Thymus (tissue), 14 donors: ENCODE measurements at places on chromosomes 2 and 18.
A peak's percentile ranks its signal among the peaks of the same experiment; 100 is the strongest.

- peaks cover 67% of the 10 kb centered on the region for H3K27me3 ChIP-seq
- no peak overlapping the region for H3K4me3 ChIP-seq
- no peak overlapping the region for H3K27ac ChIP-seq
- no peak for DNase-seq
- no peaks in the 10 kb centered on the region for H3K36me3 ChIP-seq
- H3K4me1 ChIP-seq: no peaks in the 10 kb centered on the region
Observed at GRCh38 chr2:120343100-120343432, 2.9 kb upstream of the INHBB start.

- DNase-seq: no peak
- H3K27ac ChIP-seq: no peak overlapping the region
- no peaks in the 10 kb centered on the region for H3K36me3 ChIP-seq
- H3K27me3 ChIP-seq: no peaks in the 10 kb centered on the region
Observed at GRCh38 chr18:22432657-22433137, 15.0 kb upstream of the CTAGE1 start.

GRCh38 chr18:43970656-43971055, 693.4 kb upstream of the SYT4 start:
- H3K4me3 ChIP-seq: no peak overlapping the region
- no peaks in the 10 kb centered on the region for H3K27me3 ChIP-seq
- H3K4me1 ChIP-seq: no peaks in the 10 kb centered on the region
- H3K27ac ChIP-seq: no peak overlapping the region
- H3K36me3 ChIP-seq: no peaks in the 10 kb centered on the region
- no peak for DNase-seq

- no peaks in the 10 kb centered on the region for H3K4me1 ChIP-seq
- H3K27ac ChIP-seq: no peak overlapping the region
- no peak for DNase-seq
- H3K27me3 ChIP-seq: no peaks in the 10 kb centered on the region
- H3K36me3 ChIP-seq: no peaks in the 10 kb centered on the region
Observed at GRCh38 chr18:8537400-8537799, 71.8 kb upstream of the RAB12 start.

DNA sequence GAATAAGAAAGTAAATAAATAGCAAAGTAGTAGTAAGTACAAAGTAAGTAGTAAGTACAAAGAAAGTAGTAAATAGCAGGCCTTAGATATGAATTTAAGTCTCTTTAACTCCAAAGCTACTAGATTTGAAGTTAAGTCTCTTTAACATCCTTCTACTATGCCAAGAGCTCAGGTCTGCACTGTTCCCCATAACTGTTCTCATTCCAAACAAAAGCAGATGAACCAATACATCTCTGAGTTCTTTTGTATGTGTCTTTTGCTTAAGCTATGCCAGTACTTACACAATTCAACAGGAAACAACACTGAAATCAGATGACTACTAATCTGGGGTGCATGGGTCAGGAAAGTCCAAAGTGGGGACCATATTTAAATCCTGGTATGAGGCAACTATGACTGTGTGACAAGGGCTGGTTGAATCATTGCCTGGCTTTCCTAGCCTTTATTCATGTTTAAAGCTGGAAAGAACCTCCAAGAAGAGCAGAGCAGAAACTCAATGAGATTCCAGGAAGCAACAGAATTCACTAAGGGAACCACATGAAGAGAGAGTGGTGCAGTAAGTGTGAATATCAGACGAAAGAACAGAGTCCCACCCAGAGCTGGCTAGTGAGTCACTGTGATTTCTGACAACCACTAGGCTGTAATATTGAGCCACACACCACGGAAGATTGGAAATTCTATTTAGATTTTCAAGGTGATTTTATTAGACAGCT, 51.0 kb upstream of the CYP26B1 start:
- no peaks in the 10 kb centered on the region for H3K27me3 ChIP-seq
- H3K4me3 ChIP-seq: no peak overlapping the region
- no peak overlapping the region for H3K27ac ChIP-seq
- H3K4me1 ChIP-seq: no peaks in the 10 kb centered on the region
- H3K36me3 ChIP-seq: no peaks in the 10 kb centered on the region

DNA sequence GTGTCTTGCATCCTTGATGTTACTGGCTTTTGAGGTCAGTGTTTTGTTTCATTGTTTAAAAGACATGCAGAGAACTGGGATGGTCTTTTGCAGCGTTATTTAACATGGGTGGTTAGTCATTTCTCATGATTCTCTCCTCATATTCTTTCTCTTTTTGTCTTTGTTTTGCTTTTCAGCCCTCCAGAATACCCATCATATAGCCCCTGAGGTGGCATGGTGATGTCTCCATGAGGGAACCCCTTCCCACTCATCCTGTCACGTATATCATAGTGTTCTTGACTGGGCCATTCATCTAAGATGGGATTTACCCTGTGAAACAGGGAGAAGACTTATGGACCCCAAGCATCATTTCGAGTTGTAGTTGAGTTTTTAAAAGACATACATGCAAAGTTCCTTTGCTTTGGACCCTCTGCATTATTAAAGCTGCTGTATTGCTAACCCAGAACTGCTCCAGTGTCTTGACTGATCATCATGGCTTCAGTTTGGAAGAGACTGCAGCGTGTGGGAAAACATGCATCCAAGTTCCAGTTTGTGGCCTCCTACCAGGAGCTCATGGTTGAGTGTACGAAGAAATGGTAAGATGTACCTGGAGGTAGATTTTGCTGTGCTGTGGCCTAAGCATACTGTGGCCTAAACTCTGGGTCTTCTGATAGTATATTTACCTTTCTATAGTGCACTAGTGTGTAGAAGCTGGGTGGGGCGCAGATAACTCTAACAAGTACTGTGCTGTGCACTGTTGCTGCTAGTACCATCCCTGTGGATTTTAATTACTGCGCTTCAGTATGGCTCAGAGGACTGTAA, 1.4 kb downstream of the EHBP1 start:
- H3K27me3 ChIP-seq: no peaks in the 10 kb centered on the region
- no peaks in the 10 kb centered on the region for H3K36me3 ChIP-seq
- H3K4me3 ChIP-seq: peak overlapping the region; percentile 84
- H3K27ac ChIP-seq: no peak overlapping the region
- DNase-seq: no peak

- no peak overlapping the region for H3K27ac ChIP-seq
- H3K4me1 ChIP-seq: no peaks in the 10 kb centered on the region
- no peak for DNase-seq
- no peaks in the 10 kb centered on the region for H3K27me3 ChIP-seq
- no peak overlapping the region for H3K4me3 ChIP-seq
- no peaks in the 10 kb centered on the region for H3K36me3 ChIP-seq
Observed at GRCh38 chr2:51697095-51697494, 665.2 kb upstream of the NRXN1 start.

GRCh38 chr18:28816155-28816554, 639.2 kb upstream of the CDH2 start:
- no peak overlapping the region for H3K27ac ChIP-seq
- H3K27me3 ChIP-seq: no peaks in the 10 kb centered on the region
- DNase-seq: no peak
- no peaks in the 10 kb centered on the region for H3K4me1 ChIP-seq

- H3K36me3 ChIP-seq: no peaks in the 10 kb centered on the region
- H3K4me1 ChIP-seq: no peaks in the 10 kb centered on the region
- no peak overlapping the region for H3K4me3 ChIP-seq
- DNase-seq: no peak
- H3K27me3 ChIP-seq: no peaks in the 10 kb centered on the region
Observed at GRCh38 chr2:160111951-160112798, 49.8 kb upstream of the PLA2R1 start.

DNA sequence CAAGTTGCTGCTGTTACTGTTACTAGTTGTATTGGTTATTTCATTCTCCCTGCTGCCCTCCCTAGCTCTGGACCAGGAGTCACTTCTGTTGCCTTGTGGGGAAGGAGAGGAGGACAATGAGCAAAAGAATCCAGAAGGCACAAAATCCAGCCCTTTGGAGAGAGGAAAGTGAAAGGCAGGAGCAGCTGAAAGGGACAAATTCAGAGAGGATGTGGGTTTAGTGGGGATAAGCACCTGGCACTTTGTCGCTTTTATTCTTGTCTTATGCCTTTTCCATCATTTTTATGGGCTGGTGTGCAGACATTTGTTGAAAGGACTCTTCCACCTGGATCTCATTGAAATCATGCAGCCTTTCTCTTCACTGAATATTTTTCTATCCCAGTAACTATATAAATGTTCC, 24.3 kb upstream of the LTBP1 start:
- H3K27me3 ChIP-seq: no peaks in the 10 kb centered on the region
- H3K4me3 ChIP-seq: no peak overlapping the region
- DNase-seq: no peak
- H3K27ac ChIP-seq: no peak overlapping the region
- no peaks in the 10 kb centered on the region for H3K4me1 ChIP-seq

DNA sequence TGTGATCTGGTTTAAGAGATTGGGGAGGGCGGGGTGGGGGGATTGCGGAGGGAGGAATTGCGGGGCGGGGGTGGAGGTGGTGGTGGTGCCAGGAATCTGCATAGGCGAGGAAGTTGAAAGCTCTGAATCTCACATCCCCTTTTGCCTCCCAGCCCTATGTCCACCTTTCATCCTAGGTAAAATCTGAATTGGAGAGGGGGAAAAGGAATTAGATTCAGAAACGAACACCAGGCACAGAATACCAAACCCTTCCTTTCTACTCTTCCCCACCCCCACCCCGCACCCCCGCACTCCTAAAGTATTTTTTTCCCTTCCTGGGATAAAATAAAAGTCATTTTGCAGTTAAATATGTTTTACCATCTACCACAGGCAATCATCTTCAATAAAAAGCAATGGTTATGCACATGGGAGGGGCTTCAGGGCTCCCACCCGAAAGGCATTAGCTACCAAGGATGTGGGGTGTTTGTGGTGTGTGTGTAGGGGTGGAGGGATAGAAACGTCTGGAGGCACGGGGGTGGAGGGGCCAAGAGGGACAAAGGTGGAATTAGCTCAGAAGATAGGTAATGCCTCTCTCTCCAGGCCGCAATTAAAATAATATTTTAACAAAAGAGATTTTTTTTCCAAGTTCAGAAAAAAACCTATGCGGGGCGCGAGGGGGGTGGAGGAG, 1.8 kb downstream of the IGFBP5 start:
- H3K4me3 ChIP-seq: peak overlapping the region; percentile 52
- H3K27ac ChIP-seq: no peak overlapping the region
- peak; percentile 23 for DNase-seq
- H3K4me1 ChIP-seq: peaks cover 10% of the 10 kb centered on the region
- no peaks in the 10 kb centered on the region for H3K36me3 ChIP-seq

- DNase-seq: no peak
- no peak overlapping the region for H3K27ac ChIP-seq
- no peaks in the 10 kb centered on the region for H3K4me1 ChIP-seq
- no peaks in the 10 kb centered on the region for H3K27me3 ChIP-seq
Observed at GRCh38 chr2:233813236-233814055, 35.3 kb downstream of the MROH2A start.

- H3K4me3 ChIP-seq: no peak overlapping the region
- H3K27ac ChIP-seq: no peak overlapping the region
- no peak for DNase-seq
- H3K27me3 ChIP-seq: no peaks in the 10 kb centered on the region
Observed at GRCh38 chr2:121582272-121582671, 51.6 kb downstream of the RNU4ATAC start.

GRCh38 chr2:45588158-45588829, 22.8 kb downstream of the SRBD1 start:
- DNase-seq: no peak
- H3K4me3 ChIP-seq: no peak overlapping the region
- H3K36me3 ChIP-seq: no peaks in the 10 kb centered on the region
- no peaks in the 10 kb centered on the region for H3K4me1 ChIP-seq
- no peaks in the 10 kb centered on the region for H3K27me3 ChIP-seq
- H3K27ac ChIP-seq: no peak overlapping the region

DNA sequence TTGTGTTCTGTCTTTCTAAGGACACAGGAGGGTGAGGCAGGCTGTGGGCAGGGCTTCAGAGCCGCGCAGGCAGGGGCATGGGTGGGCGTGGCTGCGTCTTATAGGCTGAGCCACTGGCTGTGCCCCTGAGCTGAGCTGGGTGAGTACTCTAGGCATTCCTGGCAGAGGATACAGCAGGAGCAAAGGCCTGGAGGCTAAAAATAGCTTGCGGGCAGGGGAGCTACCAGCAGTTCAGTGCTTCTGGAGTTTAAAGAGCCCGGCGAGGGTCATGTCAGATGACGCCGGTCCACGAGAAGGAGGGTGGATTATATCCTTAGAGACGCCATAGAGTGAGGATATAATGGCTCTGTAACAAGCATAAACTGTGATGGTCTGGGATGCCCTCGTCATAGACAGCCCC, 31.5 kb upstream of the PDIA6 start:
- H3K4me3 ChIP-seq: no peak overlapping the region
- H3K4me1 ChIP-seq: no peaks in the 10 kb centered on the region
- DNase-seq: no peak
- H3K36me3 ChIP-seq: no peaks in the 10 kb centered on the region
- no peak overlapping the region for H3K27ac ChIP-seq

GRCh38 chr2:19369341-19369955, 11.0 kb upstream of the OSR1 start:
- DNase-seq: no peak
- H3K4me3 ChIP-seq: no peak overlapping the region
- H3K27ac ChIP-seq: no peak overlapping the region
- H3K36me3 ChIP-seq: no peaks in the 10 kb centered on the region
- H3K27me3 ChIP-seq: peaks cover 8% of the 10 kb centered on the region
- H3K4me1 ChIP-seq: no peaks in the 10 kb centered on the region

DNA sequence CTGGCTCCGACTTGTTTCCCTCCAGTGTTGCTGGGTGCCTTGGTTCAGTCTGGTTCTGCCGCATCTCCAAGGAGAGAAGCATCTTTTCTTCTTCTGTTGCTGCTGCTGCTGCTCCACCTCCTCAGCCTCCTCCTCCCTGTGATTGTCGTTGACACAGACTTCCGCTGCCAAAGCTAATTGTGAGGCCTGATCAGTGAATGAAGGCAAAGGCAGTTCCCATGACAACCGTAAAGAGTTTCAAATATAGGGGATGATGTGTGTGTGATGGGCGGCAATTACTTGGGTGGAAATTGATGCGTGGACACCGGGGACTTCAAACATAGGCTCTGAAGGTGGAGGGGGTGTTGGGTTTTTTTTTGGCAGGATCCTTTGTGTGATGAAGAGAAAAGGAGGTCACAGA, 13.7 kb downstream of the TET3 start:
- H3K27me3 ChIP-seq: no peaks in the 10 kb centered on the region
- no peak overlapping the region for H3K27ac ChIP-seq
- H3K4me3 ChIP-seq: no peak overlapping the region
- H3K4me1 ChIP-seq: peaks cover 28% of the 10 kb centered on the region
- H3K36me3 ChIP-seq: peaks cover 6% of the 10 kb centered on the region

- H3K36me3 ChIP-seq: peaks cover 10% of the 10 kb centered on the region
- peaks cover 6% of the 10 kb centered on the region for H3K4me1 ChIP-seq
- H3K27me3 ChIP-seq: no peaks in the 10 kb centered on the region
- no peak overlapping the region for H3K4me3 ChIP-seq
Observed at GRCh38 chr18:54203914-54204313, 20.6 kb downstream of the MBD2 start.

- peaks cover 8% of the 10 kb centered on the region for H3K36me3 ChIP-seq
- H3K27ac ChIP-seq: no peak overlapping the region
- H3K4me3 ChIP-seq: no peak overlapping the region
- no peaks in the 10 kb centered on the region for H3K27me3 ChIP-seq
Observed at GRCh38 chr2:197813093-197813787, 8.8 kb downstream of the PLCL1 start.
